Putamen (tissue), 1 donor: ENCODE measurements at places on chromosomes 7 and 10.

DNA sequence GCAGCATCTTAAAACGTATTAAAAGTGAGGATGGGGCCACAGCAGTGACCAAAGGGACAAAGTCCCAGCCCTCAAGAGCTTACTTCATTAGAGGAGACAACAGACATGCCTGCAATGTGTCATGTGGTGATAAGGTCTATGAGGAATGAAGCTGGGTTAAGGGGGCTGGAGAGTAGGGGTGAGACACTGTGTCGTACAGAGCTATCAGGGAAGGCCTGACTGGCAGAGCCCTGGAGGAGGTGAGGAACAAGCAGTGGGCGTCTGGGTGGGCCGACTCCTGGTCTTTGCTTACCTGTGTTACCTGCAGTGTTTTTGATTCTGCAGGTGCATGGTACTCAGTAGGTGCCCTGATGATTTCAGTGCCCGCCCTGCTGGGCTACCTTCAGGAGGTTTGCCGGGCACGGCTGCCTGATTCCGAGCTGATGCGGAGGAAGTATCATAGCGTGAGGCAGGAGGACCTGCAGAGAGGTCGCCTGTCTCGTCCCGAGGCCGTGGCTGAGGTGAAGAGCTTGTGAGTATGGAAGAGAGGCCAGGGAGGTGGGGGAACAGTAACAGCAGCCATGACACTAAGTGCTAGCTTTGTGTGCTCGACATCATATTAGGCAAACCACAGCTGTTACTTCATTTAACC, 7.6 kb downstream of the ZFYVE27 start:
- no peak for DNase-seq

GRCh38 chr7:140390466-140391190, 7.7 kb downstream of the SLC37A3 start:
- DNase-seq: no peak

GRCh38 chr7:1899196-1899595, 229.1 kb downstream of the ELFN1 start:
- DNase-seq: peak; percentile 40

DNA sequence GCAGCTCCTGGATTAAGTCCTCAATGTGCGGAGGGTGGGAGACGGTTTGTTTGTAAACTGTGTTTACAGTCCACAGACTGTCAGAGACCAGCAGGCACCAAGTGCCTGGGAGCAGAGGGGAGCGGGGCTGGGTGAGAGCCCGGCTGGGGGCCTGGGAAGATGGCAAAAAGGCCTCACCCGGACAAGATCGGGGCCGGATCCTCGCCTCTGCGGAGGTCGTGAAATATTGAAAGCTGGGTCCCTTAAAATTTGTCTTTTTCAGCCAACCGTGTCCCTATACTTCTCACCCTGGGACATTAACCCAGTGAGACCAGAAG, 2.8 kb downstream of the MMP21 start:
- no peak for DNase-seq

- no peak for DNase-seq
Measured at GRCh38 chr7:69744026-69744425, 145.8 kb downstream of the AUTS2 start.

DNA sequence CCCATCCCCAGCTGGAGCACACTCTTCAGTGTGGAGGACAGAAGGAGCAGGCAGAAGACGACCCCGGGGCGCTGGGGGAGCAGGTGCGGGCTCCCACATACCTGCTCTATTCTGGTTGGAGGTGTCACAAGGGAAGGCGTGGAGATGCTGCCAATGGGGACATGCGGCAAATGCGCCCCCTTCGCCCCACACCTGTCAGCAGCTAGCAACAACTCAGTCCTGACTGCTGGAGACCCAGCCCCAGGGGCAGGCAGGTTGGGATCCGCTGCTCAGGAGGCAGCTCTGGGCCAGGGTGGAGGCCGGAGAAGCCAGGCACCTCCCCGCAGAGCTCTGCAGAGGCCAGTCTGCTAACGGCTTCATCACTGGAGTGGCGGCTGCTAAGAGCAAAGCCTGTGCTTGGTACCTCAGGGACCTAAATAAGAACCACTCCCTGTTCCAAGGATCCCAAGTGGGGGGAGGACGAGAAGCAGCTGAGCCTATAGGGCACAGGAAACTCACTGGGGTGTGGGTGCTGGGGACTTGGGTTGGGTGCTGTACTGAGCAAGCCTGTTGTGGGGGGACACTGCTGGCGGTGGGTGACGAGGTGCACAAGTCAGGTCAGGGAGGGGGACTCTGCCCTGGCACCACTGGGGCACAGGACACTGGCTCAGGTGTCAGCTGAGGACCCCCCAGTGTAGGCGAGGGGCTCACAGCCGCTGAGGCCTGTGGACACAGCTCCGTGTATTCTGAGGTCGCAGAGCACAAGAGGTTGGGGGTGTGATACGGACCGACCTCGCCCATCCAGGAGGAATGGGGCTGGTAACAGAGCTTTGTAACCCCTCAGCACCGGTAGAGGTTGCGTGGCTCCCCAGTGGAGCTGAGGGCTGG, 19.2 kb upstream of the GPR146 start:
- DNase-seq: no peak

- DNase-seq: no peak
Measured at GRCh38 chr10:124636271-124636995, 107.7 kb downstream of the FAM53B start.

DNA sequence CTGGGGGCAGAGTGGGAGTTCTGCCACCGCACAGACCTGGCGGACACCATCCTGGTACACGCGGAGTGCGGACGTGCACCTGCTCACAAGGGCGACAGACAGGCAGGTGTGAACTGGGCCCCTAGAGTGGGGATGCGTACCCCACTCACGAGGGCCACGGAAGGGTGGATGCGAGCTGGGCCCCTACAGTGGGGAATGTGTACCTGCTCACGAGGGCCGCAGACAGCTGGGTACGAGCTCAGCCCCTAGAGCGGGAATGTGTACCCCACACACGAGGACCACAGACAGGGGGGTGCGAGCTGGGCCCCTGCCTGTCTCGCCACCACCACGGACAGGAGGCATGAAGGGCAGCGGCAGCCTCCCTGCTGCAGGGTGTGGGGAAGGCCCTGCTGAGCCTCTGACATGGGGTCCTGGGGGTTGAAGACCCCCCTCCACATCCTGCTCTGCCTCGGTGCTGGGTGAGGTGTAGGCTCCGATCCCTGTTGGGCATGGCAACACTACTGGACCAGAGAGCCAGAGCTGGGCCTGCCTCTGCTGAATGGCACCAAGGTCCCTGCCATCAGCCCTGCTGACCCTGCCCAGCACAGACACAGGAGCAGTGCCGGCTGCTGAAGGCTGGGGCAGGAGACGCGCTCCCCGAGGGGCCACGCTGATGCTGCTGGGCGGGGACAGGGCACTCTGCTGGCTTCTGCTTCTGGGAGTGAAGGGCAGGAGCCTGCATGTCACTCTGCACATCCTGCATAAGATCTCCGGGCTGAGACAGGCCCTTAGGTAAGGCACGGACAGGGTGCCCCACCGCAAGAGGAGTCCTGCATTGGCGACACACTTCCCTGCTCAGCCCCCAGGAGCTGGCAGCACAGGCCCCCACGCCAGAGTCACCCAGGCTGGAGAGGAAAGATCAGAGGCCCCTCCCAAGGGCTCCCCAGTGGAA, 259.2 kb downstream of the MAD1L1 start:
- DNase-seq: no peak

- no peak for DNase-seq
Measured at GRCh38 chr10:43820663-43821062, 172.0 kb upstream of the ZNF32 start.

- DNase-seq: no peak
Measured at GRCh38 chr10:72013202-72013945, 49.2 kb downstream of the CHST3 start.

DNA sequence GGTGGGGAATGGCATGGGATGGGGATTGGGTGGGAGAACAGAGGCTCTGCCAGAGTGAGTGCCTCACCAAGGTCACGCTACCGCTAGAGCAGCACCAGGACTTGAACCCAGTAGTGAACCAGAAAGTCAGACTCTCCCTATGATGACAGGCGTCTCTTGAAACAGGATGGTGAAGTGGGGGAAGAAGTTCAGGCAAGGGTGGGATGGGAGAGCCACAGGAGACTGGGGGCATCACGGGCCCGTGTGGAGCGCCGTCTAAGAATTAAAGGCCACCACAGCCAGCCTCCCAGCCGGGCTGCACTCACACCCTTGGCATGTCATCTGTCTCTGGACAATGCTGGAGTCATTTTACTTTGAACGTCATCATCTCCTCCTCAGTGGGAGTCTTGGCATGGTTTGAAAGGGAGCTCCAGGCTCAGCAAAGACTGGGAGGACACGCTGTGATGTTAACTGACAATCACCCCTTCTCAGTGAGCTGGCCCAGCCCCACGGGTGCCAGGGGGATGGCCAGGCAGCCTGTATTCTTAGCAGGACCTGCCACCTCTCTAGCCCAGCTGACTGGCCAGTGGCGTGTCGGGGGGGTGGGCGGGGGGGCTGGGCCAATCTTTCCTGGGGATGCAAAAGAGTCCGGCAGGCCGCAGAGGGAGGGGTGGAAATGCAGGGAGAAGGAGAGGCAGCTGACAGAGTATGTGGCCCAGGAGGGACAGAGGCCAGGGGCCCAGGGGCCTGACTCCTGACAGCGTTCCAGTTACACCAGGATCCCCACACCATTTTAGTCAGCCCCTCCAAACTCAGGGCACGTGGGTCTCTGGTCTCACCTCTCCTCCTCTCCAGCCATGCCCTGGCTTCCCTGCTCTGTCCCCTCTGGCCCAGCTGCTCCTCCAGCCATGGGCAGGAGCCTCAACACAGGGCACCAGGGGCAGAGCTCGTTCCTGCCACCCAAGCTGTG, 96.2 kb downstream of the VOPP1 start:
- peak; percentile 13 for DNase-seq

DNA sequence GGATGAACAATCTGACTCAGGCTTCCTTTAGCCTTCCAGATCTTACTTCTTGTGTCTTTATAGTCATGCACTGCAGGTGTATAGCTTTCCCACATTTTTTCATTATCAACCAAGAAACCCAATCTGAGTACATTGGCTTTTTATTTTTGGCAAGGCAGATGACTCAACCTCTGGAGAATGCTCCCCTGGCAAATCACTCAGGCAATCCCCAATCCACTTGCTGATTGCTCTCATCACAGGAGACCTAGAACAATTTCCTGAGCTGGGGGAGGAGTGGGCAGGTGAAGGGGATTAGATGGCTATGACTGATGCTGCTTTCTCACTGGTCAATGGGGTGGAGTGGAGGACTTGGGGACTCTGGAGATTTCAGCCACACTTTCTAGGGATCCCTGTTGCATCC, 134.4 kb downstream of the SLC16A9 start:
- no peak for DNase-seq
